ENCODE measurements at places on chromosomes 5 and 9. TPM values are rescaled to one million over a fixed set of nuclear protein-coding genes. Genes with fewer than 3 reads are reported as not detected.

Gene CCDC180
- total RNA-seq, result 0.03 TPM

Gene SV2C
- total RNA-seq, result not detected

Gene ST8SIA4
- total RNA-seq, result not detected

GRCh38 chr5:88657906-88658775, 224.8 kb downstream of the MEF2C start:
- no peak for DNase-seq

DNA sequence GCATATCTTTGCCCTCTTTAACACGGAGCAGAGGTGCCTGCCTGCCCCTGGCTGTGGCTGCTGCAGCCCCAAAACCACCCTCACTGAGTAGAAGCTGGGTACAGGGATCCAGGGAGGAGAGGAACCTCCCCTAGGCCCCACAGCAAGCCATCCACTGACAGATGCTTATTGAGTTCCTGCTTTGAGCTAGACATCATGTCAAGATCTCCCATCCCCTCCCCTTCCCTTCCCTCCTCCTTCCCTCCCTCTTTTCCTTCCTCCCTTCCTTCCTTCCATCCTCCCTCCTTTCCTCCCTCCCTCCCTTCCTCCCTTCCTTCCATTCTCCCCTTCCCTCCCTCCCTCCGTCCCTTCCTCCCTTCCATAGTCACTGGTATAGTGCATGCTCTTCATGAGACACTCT, 29.3 kb downstream of the GOLGA2 start:
- DNase-seq, result no peak
